Caudate nucleus (tissue), 63 donors: ENCODE measurements at places on chromosomes 7 and 10.

- DNase-seq, result no peak
Observed at GRCh38 chr7:51180092-51180491, 136.5 kb downstream of the COBL start.

- no peak for DNase-seq
Observed at GRCh38 chr7:24349339-24349738, 65.3 kb downstream of the NPY start.

- no peak for DNase-seq
Observed at GRCh38 chr10:72810976-72811375, 82.6 kb upstream of the OIT3 start.

GRCh38 chr10:14665304-14665703, 109.4 kb downstream of the FAM107B start:
- no peak for DNase-seq

DNA sequence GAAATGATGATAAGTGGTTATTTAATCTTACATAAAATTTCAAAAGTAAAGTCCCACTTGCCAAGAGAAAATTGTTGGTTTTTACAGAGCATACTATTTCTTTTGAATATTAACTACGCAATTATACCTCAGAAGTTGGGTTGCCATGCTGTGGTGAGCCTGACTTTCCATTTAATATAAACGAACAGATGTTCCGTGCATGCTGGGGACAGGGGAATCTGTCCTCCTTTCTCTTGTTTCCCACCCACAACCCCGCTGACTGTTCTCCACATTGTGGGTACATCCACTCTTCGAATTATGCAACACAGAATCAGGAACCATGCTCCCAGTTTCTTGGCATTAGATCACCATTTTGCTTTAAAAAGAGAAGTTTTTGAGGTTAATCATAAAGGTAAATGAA, 29.2 kb upstream of the RTKN2 start:
- no peak for DNase-seq

- DNase-seq, result no peak
Observed at GRCh38 chr10:29811751-29812427, 177.1 kb upstream of the SVIL start.

GRCh38 chr7:40610461-40610860, 475.7 kb downstream of the SUGCT start:
- no peak for DNase-seq

DNA sequence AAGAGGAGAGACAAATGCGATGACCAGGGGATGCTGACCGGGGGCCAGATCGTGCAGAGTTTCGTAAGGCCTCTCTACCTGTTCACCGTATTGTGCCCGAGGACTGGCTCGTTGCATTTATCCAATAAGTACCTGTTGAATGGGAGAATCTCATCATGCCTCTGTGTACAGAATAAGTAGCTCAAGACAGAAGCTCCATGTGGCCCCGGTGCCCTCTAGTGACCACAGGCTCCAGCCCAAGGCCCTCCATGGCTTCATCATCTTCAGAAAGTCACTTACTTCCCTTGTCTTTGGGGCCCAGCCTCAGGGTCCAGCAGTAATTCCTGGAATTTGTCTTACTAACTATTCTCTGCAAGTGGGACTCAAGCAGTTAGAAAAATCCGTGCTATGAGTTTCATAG, 151.0 kb downstream of the CHN2 start:
- peak; percentile 22 for DNase-seq

DNA sequence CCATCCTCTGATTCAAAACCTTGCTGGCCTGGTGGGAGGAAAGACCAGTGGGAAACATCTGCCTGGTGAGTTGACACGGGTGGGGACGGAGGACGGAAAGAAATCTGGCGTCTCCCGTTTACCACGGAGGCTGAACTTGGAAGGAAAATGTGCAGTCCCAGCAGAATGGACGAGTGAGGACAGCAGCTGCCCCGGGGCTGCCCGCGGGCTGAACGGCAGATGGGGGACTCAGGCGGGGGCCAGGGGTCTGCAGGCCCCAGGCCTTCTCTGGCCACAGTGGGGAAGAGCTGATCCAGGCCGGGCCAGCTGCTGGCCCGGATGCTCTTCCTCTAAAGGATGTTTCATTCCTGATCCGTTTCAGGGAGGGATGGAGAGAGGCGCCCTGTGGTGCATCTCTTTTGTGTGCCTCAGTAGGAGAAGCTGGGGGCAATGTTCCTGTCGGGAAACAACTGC, 147.5 kb upstream of the CHST15 start:
- DNase-seq, result no peak

DNA sequence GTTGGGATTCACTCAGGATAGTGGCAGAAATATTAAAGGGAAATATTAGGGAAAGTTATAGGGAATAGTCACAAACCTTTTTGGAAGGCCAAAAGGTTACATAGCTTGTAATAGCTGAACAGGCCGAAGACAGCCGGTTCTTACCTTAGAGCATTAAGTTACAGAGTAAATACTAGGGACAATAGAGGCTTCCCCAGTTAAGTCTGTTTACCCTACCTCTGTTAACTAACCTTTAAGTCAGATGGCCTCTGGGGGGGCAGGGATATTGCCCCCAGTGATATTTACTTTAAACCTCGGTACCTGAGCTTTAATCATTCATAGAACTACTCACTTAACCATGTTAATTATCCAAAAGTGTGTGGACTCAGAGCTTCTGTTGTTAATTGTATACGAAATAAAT, 7.4 kb downstream of the POLR1F start:
- no peak for DNase-seq

DNA sequence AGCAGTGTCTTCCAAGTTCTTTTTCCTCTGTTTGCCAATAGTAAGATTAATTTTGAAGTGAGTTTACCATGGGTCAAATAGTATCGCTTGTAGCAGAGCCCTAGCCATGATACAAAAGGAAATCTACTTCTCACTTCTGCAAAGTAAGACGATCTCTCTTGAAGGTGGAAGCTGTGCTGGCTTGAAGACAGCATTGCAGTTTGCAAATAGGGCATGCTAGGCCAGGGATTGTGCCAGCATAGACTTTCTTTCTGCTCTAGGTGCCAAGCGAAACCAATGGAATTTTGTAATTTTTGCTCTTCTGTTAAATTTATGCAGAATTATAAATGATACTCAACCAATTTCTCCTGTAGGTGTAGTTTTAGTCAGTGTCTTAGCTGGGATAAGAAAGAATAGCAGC, 74.5 kb downstream of the SLC13A1 start:
- no peak for DNase-seq

DNA sequence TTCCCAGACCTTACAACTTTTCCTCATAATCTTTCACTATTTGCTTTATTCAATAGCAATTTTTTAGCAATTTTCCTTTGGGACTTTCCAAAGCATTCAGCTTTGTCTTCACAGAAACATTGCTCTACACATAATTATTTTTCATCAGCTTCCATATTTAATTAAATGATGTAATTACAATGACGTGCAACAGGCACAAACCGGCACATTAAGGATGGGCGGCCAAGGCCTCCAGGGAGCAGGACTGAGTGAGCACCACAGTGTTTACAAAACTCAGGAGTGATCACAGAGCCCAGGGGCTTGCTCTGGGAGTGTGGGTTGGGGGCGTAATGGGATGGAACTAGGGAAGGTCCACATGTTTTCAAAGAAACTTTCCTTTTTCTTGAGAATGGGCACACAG, 69.8 kb downstream of the MAD1L1 start:
- DNase-seq, result no peak

GRCh38 chr7:3867863-3868262, 566.8 kb downstream of the SDK1 start:
- no peak for DNase-seq

DNA sequence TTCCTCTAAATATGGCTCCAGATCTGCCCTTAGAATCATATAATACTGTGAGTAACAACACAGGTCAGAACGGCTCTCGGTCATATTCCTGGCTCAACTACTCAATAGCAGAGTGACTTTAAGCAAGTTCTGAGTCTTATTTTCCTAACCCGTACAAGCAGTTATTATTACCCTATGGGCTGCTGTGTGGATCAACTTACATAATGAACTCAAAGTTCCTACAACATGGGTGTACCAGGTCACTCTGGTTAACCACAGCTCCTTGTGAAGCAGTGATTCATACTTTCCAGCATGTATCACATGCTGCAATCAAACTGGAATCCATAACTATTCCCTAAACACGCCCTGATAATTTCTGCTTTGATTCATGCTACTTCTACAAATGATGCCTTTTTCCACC, 107.3 kb downstream of the LRRN3 start:
- DNase-seq, result no peak

DNA sequence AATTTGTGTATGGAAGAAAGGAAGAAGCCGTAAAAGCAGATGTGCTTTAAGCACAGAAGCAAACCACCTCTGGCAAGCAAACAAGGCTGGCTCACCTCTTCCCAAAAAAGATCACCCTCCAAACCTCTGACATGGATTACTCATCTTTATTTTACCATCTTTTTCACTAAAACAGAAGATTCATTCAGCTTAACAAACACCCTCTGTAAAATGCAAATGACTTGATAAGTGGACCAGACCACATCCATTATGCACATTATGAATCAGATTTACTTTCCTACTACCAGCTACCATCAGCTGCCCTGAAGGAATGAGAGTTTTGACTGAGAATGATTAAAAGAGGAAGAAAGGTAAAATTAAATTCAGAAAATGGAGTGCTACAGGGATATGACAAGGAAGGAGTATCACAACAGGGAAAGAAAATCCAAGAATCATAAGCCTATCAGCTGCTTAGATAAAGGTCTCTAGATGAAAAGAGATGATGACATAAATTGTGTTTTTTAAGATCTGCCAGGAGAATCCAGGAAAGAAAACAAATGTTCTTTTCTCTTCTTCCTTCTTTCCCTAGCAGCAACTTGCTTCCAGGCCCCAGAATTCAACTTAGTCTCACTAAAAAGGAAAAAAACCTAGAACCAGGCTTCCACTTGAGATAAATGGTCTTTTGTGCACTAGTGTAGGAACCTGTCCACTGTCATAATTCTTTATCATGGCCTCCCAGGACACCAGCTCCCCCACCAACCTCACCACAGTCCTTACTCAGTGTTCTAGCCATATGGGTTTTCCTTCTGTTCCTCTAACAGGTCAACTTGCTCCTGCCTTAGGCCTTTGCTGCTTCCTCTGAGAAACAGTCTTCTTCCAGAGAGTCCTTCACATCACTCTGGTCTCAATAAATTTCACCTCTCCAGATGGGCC, 47.4 kb downstream of the JAZF1 start:
- DNase-seq, result no peak

- DNase-seq, result no peak
Observed at GRCh38 chr7:92763636-92764423, 72.5 kb downstream of the CDK6 start.

DNA sequence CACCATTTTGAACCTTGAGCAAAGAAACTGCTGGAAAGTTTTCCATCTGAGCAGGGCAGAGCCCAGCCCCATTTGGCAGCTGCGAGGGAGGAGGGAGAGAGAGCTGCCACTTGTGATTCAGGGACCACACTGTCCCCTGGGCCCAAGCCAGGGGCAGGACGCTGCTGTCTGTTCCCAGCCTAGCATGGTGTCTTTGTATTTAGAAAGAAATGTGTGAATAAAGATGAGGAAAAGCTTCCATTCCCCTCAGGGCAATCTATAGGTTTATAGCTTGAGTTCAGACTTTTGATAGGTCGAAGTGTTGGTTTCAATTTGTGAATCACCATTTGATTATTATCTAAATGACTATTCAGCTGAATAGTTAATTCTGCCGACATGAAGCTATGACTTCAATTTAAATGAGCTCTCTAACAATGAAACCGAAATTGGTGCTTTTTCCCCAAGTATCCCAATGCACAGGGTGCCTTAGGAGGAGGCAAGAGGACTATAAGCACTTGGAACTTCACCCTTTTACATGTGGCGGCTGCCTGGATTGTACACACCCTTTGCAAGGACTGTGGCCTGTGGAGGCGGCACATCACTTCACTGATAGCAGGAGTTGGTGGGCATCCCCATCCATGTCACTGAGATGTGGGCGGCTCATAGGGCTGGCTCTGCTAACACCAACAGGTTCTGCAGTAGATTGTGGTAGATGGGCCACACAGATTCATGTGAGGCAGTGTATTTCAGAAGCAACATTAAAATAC, 223.5 kb downstream of the CCDC3 start:
- peak; percentile 23 for DNase-seq

DNA sequence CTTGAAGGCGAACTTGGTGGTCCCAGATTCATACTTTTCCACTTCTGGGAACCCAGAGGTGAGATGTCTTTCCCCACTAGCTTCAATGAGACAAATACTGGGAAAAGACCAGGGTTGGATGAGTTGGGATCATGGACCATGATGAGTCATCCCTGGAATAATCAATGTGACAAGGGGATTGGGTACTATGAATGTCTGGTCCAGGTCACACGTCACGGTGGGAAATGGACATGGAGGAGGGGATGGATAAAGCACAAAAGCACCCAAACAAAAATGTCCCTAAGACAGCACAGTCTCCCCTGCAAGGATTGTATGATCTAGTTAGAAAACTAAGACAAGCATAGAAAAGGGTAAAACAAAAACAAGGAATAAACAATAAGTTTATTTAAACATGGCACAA, 12.4 kb upstream of the SORBS1 start:
- DNase-seq, result no peak

DNA sequence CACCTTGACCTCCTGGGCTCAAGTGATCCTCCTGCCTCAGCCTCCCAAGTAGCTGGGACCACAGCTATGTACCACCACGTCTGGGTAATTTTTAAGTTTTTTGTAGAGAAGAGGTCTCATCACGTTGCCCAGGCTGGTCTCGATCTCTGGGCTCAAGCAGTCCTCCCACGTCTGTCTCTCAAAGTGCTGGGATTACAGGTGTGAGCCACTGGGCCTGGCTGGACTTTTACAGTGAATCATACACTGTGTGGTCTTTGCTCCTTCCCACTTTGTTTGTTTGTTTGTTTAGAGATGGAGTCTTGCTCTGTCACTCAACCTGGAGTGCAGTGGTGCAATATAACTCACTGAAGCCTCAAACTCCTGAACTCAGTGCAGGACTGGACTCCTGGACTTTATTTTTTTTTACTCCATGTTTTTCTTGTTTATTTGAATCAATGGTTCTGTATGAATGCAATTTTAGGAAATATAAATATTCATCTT, 12.5 kb downstream of the PPIA start:
- DNase-seq, result no peak

GRCh38 chr10:113959383-113959760, 84.3 kb upstream of the ADRB1 start:
- no peak for DNase-seq

- DNase-seq, result no peak
Observed at GRCh38 chr7:24767878-24768569, 10.8 kb upstream of the GSDME start.

DNA sequence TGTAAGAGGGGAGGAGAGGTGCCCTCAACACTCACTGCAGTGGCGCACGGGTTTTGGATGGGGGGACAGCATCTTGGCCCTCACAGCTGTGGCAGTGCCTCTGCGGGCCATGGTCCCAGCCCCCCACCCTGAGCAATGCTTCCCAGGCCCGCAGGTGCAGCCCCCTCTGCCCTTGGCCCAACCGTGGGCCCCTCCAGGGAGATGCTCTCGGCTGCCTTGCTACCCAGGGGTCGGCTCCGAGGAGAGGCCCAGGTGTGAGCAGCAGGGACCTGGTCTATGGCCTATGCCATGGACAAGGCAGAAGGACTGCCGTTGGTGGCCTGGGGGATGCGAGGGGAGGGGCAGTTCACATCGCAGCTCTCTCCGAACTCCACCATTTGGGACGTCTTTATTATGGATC, 159.2 kb downstream of the RNF216 start:
- DNase-seq, result no peak
